ENCODE measurements at places on chromosomes 2 and 18.

GRCh38 chr18:46051731-46052461 is 20.2 kb downstream of the PSTPIP2 start:
- no peak for DNase-seq

DNA sequence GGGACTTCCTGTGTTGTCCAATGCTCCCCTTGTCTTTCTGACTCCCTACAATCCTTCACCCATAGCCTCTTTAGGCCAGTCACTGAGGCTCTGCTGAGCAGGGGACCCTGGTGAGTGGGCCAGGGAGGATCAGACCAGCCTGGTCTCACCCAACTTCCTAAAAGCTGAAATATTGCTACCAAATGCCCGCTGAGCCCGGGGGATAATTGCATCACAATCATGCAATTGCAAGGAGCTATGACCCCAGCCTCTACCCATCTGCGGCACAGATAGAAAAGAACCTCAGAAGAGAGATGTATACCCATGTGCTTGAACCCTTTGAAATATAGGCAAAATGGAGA is 3.7 kb upstream of the SP100 start:
- DNase-seq = no peak

DNA sequence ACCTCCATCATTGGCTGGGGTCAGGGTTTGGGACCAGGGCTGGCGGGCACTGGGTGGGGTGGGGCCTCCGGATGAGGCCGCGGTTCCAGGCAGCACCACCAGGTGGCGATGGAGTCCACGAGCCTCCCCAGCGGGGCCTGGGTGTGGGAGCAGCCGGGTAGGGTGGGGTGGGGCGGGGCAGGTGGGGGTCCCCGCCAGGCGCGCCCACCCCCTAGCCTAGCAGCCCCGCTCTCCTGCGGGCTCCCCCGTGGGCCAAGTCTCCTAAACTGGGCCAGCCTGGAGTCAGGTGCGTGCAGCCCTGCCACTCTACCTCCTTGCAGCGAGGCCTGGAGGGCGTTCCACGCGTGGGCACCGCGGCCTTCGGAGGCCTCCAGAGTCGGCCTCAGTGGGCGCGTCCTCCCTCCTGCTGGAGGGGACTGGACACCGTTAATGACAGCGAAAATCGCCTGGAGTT is 187.5 kb downstream of the TWIST2 start:
- peak; percentile 23 for DNase-seq

GRCh38 chr2:54724560-54725342 is 1.3 kb downstream of the EML6 start:
- no peak for DNase-seq

DNA sequence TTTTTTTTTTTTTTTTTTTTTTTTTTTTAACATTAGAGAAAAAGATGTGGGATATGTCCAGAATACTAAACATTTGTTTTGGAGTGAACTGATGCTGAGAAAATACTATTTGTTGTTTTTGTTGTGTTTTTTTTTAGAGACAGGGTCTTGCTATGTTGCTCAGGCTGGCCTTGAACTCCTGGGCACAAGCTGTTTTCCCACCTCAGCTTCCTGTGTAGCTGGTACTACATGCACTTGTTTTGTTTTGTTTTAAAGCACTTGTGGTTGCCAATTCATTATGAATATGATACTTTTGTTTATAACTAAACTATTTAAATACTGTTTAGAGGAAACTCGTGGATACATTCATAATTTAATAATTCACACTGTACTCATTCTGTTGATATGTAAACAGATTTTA is 33.4 kb upstream of the DYSF start:
- no peak for DNase-seq

GRCh38 chr2:195477996-195478382 is 179.0 kb upstream of the SLC39A10 start:
- no peak for DNase-seq

- no peak for DNase-seq
Observed at GRCh38 chr2:66982766-66983165, 414.4 kb upstream of the ETAA1 start.

DNA sequence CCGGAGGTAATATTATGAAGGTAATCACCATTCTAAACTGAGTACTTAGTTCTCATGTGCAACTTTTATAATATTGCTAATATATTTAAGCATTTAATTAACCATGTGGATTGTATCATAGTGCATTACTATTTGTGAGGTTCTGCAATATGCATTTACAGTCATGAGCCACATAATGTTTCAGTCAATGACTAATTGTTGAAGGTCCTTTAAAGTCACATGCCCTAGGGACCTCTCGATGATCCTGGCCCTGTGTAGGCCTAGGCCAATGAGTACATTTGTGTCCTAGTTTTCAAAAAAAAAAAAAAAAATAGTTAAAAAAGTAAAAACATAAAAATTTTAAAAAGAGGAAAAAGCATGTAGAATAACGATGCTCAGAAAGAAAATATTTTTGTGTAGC is 298.0 kb downstream of the DSEL start:
- no peak for DNase-seq

Measured in stimulated activated naive CD4-positive, alpha-beta T cell treated with Interleukin-2 at 50 U/mL for 16 hours (primary cell).